AML-193 (cell line): ENCODE measurements at places on chromosomes 7 and 10.

- no peak for DNase-seq
Observed at GRCh38 chr10:19929506-19930140, 113.4 kb downstream of the PLXDC2 start.

- DNase-seq = no peak
Observed at GRCh38 chr7:1557771-1558170, 1.8 kb upstream of the TMEM184A start.

- no peak for DNase-seq
Observed at GRCh38 chr7:35258125-35258867, 4.4 kb upstream of the TBX20 start.

- DNase-seq = no peak
Observed at GRCh38 chr10:12785415-12785831, 216.1 kb downstream of the CCDC3 start.

- no peak for DNase-seq
Observed at GRCh38 chr10:131070856-131071255, 240.7 kb downstream of the TCERG1L start.

DNA sequence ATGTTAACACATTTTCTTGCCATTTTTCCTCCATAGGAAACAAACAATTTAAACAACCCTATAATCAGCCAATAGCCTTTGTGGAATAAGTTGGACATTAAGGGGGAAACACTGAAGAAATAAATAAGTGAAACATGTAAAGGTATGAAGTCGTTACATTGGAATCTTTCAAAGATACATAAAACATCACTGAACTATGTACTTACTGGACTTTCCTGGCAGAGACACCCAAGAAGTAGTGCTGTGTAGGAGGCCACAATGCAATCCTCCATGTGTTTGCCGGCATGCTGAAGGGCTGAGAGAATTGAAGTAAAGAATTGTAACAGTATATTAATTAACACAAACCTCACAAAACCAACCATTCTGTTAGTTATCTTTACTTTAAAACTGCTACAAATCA is 76.5 kb upstream of the GRID1 start:
- DNase-seq = no peak

DNA sequence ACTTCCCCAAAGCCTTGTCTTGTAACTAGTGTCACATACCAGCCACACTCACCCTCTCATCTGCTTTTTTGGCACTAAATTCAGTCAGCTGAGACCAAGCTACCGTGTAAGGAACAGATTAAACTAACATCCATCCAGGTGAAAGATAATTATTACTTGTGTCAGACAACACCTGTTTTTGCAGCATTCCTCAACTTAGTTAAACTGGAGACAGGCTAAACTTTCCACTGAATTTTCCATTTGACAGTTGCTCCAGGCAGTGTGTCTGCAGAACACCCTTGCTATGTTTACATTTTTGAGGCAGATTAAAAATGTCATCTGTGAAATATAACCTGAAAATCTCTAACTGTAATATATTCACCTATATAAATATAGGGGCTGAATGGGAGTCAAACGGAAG is 73.6 kb downstream of the CYP26A1 start:
- DNase-seq = no peak

GRCh38 chr10:116669832-116670644 is 49.3 kb downstream of the PNLIPRP2 start:
- DNase-seq = no peak

DNA sequence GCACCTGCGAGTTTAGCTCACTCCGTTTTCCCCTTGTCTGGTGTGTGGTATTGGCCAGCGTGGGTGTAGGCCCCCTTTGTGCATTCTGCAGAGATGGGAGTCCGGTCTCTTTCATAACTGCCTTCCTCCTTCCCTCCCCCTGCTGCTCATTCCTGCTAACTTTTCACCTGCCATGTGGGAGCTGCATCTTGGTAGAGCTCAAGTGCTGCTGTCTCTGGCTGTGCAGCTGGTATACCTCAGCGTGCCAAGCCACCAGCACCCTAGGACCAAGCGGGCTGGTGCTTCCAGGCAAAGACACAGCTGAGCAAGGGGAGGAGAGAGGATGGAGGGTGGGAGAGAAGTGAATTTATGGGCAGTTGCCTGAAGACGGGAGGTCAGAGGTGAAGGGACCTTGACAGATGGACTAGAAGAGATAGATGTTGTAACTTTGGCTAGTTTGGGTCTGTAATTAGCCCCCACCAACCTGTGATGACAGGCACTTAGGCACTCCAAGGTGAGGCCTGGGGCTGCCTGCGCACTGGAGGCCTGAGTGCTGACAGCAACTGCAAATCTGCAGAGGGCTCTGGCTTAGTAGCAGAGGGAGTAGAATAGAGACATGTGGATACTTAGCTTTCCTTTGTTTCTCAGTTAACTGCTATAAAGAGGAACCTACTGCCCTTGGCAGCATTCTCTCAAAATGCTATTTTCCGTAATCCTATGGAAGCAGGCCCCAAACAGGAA is 148.8 kb upstream of the AGK start:
- DNase-seq = no peak

DNA sequence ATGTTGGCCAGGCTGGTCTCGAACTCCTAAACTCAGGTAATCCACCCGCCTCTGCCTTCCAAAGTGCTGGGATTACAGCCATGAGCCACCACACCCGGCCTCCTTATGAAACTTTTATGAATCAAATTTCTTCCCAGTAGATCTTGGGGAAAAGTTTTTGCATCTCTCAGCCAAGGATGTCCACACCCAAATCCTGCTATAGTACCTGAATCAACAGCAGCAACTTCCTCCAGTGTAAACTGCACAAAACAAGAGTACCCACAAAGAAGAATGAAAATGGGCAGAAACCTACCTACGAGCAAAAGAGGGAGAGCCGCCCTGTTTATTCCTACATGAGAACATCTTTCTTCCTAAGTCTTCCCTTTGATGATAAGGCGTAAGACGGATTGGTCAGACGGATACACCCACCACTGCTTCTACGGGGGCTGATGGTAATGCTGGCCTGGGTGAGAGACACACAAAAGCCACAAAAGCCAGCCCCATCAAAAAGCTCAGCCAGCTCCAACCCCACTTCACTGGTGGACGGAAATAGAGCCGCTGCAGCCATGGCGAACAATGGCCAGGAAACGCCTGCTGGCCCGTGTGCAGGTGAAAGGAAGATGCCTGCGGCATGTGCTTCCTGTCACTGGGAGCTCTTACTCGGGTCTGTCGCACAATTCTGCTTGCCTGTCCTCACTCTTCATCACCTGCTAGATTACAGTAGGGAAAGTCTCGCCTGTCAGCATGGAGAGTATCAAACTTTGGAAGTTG is 10.4 kb downstream of the JCAD start:
- no peak for DNase-seq

GRCh38 chr10:34235164-34235832 is 579.8 kb downstream of the PARD3 start:
- no peak for DNase-seq

GRCh38 chr7:157133304-157133703 is 5.4 kb upstream of the UBE3C start:
- DNase-seq = no peak

DNA sequence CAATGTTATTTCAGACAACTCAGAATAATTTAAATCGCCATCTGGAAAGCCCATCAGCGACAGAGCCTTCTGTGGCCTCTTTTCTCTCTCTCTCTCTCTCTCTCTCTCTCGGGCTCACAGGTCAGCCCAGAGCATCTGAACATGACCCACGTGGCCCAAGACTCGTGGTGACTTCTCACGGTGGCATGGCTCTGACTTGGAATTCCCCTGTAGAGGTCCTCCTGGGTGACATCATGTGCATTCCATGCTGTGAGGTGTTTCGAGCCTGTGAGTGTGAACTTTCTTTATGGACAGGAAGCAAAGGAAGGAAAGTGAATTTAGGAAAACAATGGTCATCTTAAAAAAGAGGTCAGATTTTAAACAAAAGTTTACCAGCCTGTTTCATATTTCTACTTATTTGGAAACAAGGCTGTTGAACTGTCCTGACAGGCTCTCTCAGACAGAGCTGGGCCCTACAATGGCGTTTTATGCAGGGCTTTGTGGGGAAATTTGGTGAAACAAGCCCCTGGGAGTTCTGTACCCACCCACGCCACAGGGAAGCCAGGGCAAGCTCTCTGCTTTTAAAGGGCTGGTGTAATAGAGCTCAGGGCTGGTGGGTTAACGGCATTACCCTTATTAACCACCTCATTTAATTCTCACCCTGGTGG is 359.7 kb upstream of the ZNF32 start:
- DNase-seq = no peak

- no peak for DNase-seq
Observed at GRCh38 chr7:25632616-25633015, 404.3 kb upstream of the NPVF start.

GRCh38 chr10:50846753-50847152 is 38.7 kb downstream of the A1CF start:
- no peak for DNase-seq
